ENCODE measurements at places on chromosomes 2 and 18.

GRCh38 chr2:225740086-225740485 lies 340.6 kb downstream of the NYAP2 start:
- DNase-seq = no peak

- no peak for DNase-seq
Observed at GRCh38 chr18:31070206-31070605, 27.7 kb upstream of the DSC3 start.

- DNase-seq = no peak
Observed at GRCh38 chr2:129011466-129012061, 692.9 kb upstream of the HS6ST1 start.

GRCh38 chr2:241230435-241230834 lies 42.0 kb downstream of the ANO7 start:
- no peak for DNase-seq

DNA sequence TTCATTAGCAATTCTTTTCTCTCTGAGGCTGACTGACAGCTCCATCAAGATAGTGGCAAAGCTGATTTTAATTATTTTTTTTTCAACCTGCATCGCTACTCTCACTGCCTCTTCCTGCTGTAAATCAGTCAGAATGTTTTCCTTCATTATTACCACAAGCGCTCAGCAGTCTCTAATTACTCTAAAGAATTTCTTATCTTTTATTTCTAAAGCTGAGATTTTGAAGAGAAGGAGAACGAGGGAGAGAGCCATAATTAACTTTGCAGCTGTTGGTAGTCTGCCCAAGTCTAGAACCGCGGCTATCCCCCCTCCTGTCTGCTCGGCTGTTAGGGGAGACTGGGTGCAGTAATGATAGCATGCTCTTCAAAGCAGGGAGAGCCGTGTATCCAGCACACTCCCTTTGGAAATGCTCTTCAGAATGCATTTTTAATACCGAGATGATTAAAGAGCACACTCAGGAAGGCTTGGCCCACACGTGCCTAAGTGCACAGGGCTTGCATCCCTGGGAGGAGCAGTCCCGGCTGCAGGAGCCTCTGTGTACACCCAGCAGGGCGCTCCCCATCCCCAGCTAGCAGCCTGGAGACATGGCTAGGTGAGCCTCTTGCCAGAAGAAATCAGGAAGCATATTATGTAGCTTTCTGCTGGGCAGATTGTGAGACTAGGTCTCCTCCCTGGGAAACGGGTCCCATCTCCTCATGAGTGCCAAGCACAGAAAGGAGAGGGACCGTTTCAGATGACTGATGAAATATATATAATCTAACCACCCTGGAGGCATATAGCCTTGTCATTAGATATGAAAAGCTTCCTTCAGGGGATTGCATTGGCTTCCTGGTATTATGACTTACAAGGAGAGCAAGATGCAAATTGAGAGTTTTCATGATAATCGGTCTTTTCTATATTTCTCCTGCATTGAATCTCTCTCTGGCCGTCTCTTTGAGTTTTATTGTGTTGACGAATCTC lies 555.2 kb downstream of the CMPK2 start:
- no peak for DNase-seq

GRCh38 chr2:64493788-64494187 lies 30.3 kb upstream of the AFTPH start:
- no peak for DNase-seq

DNA sequence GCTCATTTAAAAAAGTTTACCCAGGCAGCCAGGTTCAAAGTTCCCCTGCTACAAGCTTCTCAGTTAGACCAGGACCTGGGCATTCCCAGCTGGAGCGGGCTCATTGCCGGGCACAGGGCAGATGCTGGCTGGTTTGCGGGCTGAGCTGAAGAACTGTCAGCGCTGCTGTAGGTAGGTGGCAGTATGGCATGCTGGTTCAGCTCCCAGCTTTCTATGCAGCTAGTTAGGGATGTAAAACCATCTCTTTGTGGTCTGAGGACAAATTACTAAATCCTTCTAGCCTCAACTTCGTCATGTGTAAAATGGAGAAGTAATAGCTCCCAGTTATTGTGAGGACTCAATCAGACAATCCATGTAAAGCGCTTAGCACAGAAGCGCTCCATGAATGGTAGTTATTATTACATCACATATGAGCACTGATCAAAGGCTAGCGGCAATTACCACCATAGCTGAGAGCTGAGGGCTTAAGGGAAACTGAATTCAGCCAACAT lies 2.4 kb upstream of the LDLRAD4 start:
- no peak for DNase-seq

DNA sequence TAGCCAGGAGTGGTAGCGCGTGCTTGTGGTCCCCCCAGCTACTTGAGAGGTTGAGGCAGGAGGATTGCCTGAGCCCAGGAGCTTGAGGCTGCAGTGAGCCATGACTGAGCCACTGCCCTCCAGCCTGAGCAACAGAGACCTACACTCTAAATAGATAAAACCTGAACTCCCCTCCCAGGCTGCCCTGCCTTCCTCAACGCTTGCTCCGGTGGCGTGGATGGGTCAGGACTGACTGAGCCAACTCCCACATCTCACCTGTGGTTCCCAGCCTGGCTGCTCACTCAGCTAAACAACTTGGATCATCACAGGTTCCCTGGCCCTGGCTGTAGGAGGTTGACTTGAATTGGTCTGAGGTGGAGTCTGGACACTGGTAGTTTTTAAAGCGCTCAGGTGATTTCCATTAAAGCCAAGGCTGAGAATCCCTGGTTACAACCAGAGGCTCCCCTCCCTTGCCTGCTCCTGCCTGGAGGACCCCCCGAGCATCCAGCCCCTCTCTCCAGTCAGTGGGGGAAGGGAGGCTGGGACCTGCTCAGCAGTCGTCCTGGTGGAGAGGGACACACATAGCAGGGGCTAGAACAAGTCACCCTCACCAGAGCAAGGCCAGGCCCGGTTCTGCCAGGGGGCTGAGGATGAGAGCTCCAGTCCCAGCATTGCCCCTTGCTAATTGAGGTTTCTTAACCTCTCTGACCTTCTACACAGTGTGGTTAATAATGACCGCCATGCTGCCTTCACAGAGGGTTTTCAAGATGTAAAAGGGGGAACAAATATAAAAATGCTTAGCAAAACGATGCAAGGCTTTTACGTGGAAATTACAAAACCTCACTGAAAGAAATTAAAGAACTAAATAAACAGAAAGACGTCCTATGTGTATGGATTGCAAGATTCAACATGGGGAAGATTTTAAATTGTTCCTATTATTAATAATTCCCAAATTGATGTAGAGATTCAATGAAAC lies 46.9 kb upstream of the TAF1B start:
- no peak for DNase-seq

- no peak for DNase-seq
Observed at GRCh38 chr18:2651981-2652380, 3.5 kb upstream of the SMCHD1 start.

- no peak for DNase-seq
Observed at GRCh38 chr2:105779394-105779793, 34.7 kb downstream of the NCK2 start.

- no peak for DNase-seq
Observed at GRCh38 chr2:23782646-23783045, 144.3 kb downstream of the ATAD2B start.

- no peak for DNase-seq
Observed at GRCh38 chr2:224287531-224287930, 114.4 kb downstream of the FAM124B start.

DNA sequence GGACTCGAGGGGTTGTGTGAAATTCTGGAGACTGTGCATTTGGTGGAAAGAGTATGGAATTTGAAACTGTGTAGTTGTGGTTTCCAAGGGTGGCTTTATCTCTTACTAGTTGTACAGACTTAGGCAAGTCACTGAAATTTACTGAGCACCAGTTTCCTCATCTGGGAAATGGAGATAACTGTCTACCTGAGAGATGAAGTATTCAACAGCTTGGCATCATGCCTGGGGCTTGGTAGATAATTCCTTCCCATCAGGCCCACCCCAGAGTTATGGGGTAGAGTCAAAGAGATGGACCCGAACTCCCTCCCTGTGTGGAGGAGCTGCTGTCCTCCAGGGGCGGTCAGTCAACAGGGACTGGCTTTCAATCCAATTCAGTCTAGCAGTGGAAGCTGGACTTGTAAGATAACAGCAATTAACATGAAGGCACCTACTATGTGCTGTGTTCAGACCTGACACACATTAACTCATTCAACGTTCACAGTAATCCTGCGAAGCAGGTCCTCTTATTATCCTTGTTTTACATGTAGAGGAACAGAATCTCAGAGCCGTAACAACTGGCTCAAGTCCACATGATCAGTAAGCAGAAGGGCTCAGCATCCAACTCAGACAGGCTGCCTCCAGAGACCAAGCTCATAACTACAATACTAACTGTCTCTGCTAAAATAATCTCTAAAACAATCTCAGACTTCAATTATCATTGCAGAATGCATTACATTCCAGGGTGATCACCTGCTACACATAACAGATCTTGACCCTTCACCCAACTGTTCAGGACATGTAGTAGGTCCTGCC lies 432.1 kb downstream of the LPIN1 start:
- DNase-seq = no peak

DNA sequence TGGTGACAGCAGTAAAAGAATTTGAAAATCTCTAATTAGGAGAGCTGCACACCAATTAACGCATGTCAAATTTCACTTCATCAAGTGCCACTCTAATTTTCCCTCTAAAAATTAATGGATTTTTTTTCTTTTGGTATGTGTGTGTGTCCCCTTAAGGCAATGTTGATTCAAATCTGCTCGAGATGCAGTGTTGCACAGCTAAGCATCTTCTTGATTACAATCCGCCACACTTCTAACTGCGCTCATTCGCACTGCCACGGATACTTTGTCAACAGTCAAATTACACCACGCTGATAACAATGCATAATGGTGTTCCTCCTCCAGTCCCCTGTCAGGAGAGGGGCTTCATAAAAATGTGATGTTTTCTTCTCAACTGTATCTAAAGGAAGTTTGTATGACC lies 261.4 kb downstream of the MEIS1 start:
- DNase-seq = no peak

DNA sequence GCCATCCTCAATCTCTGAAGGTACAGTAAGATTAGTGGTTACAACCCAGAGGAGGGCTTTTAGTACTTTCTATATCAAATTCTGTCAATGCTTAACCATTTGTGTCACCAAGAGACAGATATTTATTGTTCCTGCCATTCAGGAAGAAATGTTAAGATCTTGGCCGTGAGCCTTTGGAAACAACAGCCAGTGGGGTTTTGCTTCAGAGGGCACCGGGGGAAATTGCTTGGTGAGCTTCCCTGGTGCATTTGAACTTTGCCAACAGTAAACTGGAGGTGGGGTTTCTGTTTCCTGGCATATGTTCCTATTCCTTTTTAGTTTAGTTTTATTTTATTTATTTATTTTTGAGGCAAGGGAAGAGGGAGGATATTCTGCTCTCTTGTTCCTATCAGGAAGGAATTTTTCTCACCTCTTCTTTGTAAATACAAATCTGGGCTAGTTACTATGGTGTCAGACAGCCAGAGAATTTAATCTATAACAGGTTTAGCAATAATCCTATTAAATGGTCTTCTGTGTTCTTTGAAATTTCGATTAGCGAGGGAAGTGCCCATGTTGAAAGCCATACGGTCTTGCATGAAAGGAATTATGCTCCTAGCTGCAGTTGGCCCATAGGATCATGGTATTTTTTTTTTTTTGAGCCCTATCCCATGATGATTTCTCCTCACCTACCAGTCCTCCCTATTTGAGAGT lies 95.7 kb downstream of the MAIP1 start:
- no peak for DNase-seq

DNA sequence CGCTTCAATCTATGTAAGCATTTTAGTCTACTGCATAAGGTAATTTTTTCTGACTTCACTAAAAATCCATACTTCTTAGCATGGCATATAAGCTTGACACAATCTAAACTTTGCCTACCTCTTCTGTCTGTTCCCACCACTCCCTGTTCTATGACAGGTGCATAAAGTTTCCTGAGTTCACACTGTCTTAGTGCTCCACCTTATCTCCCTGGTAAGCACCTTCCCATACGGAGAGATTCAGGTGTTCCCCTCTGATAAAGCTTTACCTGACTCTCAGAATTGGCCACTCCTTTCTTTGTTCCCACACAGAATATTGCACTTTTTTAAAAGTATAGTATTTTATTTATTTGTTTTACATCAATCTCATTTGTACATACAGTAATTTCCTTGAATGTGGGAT lies 16.8 kb upstream of the ITGA4 start:
- DNase-seq = no peak

GRCh38 chr2:70104231-70105111 lies 17.2 kb downstream of the PCBP1 start:
- DNase-seq = no peak

DNA sequence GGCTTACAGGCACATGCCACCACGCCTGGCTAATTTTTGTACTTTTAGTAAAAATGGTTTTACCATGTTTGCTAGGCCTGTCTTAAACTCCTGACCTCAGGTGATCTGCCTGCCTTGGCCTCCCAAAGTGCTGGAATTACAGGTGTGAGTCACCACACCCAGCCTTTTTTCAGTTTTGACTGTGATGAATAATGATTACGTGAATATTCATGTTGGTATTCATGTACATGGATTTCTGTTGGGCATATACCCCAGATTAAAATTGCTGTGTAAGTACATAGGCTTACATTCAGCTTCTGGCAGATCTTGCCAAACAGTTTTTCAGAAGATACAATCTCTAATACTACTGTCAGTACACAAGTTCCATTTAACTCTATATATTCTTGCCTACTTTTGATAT lies 20.9 kb downstream of the SLC39A10 start:
- DNase-seq = no peak

DNA sequence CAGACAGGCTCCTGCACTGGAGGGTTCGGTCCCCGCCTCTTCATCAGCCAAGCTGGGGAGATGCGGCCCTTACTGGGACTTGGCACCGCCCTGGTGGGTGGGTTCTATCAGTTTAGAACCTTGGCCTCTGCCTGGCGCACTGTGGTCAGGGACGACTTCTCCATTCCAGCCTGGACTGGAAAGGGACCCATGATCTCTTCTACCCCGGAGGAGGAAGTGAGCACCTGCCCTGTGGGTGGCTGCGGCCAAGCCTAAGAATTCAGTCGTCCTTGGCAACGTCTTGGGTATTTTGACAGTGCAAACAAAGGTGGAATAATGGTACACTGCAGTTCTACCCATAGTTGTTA lies 106.9 kb upstream of the CD302 start:
- DNase-seq = no peak

GRCh38 chr2:14816069-14817060 lies 183.8 kb downstream of the LRATD1 start:
- no peak for DNase-seq

DNA sequence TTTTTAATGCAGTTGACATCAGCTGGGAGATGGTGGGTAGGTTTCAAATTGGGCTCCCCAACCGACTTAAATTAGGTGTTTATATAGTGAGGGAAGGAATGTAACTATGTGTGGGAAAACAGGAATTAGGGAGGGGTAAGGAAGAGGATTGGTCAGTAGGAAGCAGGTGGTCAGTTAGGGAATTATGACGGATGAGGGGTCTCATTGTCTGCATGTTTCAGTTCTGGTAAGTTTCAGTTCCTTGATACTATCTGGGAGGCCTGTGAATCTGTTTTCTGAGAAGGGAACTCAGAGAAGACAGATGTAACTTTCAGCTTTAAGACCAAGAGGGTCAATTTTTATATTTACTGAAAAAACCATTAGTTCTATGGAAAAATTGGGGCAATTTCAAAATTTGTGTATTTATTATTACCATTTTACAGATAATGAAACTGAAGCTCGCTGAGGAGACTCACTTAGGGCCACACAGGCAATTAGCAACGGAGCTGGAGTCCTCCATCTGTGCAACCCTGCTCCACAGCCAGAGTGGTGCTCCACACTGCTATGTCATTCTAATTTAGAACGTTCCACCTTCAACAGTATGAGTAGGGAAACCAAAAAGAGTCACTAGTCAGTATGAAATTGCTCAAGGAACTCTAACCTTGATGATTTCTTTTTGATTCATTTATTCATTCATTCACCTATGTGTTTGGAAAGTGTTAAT lies 36.0 kb upstream of the CCDC195 start:
- DNase-seq = no peak

- DNase-seq = no peak
Observed at GRCh38 chr2:122643725-122644329, 888.4 kb downstream of the TSN start.

Data from stimulated activated CD8-positive, alpha-beta memory T cell treated with anti-CD3 and anti-CD28 coated beads, Interleukin-2, amount 100 ng/mL, for 1 hour (primary cell).